ENCODE measurements at places on chromosomes 4 and X.

DNA sequence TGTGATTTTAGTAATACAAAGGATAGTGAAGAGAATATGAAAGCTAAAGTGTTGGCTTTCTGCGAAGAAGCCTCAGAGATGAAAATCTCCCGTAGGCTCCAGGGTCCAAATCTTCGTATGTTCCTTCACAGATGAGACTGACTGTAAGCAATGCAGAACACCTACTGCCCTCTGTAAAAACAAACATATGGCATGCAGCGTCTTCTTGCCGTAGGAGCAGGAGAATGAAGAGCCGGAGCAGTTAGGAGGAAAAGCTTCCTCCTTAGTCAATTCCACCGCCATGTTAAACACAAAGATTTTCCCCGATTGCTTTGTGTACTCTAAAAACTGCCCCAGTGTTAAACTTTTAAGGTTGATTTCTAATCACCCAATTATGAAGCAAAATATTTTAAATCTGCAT lies 22.5 kb downstream of the RWDD4 start:
- DNase-seq = no peak

DNA sequence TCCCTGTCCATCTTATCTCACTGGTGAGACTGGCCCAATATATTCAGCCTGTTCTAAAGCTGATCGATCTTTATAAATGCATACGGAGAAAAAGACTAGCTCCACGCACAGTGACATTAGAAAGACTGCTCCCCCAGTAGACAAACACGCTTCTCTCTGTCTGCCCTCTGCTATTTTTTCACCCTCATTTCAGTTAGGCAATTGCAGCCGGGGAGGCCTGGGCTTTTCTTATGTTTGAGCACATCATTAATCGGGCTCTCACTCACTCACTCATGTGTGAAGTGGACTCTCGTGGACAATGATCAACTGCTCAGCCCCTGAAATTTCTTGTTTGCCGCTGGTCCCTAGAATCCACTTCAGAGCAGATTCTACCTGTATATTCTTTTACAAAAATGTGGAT lies 824.7 kb upstream of the TENM3 start:
- no peak for DNase-seq

DNA sequence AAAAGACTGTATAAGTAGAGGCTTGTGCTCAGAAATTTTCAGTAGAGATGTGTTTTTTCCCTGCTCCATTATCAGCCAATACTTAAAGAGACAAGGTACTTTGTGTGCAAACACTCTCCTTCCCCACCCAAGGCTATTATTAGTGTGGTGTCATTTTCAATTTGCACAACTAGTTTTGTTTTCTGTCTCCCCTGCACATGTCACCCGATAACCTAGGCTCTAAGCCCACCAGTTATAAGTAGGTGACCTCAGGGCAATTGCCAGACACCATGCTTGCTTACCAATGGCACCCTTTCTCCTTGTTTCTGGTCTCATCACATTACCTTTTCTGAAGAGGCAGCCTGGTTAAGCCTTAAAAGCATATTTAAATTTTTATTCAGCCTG lies 8.0 kb upstream of the GUCY1A1 start:
- no peak for DNase-seq

DNA sequence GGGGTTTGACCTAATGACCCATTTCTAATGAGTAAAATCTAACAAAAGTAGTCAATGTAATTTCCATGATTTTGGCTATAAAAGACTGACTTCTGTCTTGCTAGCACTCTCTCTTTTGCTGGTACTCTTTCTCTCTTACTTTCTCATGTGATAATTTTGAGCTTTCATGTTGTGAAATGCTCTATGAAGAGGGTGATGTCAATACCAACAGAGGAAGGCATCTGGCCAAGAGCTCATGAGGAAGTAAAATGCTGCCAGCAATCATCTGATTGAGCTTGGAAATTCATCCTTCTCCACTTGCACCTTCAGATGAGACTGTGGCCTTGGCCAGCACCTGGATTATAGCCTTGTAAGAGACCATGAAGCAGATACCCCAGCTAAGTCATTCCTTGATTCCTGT lies 347.7 kb downstream of the HS3ST1 start:
- no peak for DNase-seq

GRCh38 chrX:76253432-76253831 lies 80.6 kb downstream of the PBDC1 start:
- no peak for DNase-seq

DNA sequence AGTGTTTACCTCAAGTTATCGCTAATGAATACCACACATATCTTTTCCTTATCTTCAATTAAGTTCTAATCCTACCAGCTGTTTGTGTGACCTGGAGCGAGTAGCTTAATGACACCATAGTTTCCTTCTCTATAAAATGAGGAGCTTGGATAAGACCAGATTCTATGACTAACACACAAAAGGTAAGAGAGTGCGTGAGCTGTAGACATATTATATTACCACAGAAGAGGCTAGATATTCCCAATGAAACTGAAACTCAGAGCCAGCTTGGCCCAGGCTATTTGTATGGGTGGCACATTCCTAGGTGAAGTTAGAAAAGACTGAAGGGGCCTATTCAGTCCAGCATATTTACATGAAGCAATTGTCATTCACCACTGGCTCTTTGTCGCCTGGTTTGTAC lies 30.2 kb downstream of the ASB5 start:
- DNase-seq = no peak

DNA sequence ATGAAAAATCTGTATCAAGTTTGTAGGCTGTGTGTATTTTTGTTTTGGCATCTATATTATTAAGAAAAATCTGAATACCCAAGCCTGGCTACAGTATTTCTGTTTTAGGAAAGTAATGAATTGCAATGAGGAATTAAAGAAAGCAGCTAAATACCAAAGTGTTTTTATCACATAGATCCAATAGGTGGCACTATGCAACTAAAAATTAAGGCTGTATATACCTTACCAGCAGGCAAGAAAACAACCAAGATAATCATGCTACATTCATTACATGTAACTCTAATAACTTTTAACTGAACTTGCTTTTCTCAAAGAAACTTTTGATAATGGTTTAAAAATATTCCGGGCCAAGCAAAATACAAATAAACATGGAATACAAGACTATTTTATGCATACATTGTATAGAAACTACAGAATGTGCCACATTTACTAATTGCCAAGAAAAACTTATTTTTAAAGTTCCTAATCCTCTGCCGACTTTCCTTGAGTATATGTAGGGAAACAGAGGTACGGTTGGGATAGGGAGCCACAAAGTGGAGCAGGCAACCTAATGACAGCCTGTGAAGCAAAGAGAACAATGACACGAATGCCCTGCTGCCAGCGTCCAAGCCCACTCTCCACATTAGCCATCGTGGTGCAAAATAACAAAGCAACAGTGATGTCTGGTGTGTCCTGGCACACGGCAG lies 63.7 kb downstream of the SEC24D start:
- DNase-seq = no peak

DNA sequence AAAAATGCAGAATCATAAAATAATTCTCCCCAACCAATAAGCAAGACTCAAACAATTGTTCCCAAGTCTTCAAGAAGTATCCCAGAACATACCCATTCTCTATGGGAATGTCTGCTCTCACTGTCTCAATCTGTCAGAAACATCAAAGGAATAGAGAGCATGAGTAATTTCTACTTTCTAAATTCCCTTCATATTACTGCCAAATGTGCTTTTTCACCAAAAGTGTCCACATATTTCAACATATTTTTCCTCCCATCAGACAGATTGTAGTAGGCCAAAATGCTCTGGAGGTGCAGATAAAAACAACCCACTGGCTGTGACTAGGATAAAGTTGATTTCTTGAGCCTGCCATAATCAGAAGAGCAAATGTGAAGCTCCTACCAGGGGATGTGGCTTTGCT lies 692.0 kb upstream of the FAM241A start:
- DNase-seq = no peak

GRCh38 chrX:13397878-13398818 lies 78.3 kb upstream of the ATXN3L start:
- DNase-seq = no peak

- no peak for DNase-seq
These were observed 99.3 kb downstream of the TEX13A start for GRCh38 chrX:105121186-105121585.

- DNase-seq = no peak
These were observed 215.4 kb downstream of the KDR start for GRCh38 chr4:54909961-54910360.

GRCh38 chr4:149077181-149077580 lies 635.0 kb upstream of the NR3C2 start:
- no peak for DNase-seq

- DNase-seq = no peak
These were observed 304.0 kb upstream of the BMP3 start for GRCh38 chr4:80726471-80726870.

GRCh38 chr4:8906991-8907595 lies 35.5 kb upstream of the HMX1 start:
- no peak for DNase-seq

- peak; percentile 54 for DNase-seq
These were observed 4.0 kb upstream of the ZNF518B start for GRCh38 chr4:10461091-10461849.

- DNase-seq = no peak
These were observed 195.2 kb upstream of the STK26 start for GRCh38 chrX:131827935-131828334.

GRCh38 chr4:18815081-18815778 lies 793.7 kb upstream of the LCORL start:
- no peak for DNase-seq

- peak; percentile 49 for DNase-seq
These were observed 361 bp downstream of the QDPR start for GRCh38 chr4:17511509-17511949.

- no peak for DNase-seq
These were observed 451 bp downstream of the LPAR4 start for GRCh38 chrX:78747971-78748370.

DNA sequence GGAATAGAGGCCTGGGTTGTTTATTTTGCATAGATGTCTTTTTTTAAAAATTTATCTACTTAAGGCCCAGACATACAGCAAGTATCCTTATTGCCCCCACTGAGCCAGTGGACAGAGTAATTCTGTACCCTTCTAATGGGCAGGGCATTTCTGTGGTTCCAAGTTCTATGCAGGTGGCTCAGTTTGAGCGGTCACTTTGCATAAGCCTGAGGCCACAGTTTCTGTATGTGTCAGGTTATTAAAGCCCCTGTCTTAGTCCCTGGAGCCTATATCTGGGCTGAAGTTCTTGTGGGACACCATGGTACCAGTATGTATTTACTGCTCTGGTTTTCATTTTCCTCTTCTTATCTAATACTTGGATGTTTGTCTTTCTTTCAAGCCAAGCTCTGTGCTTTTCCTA lies 168.8 kb downstream of the MID1IP1 start:
- DNase-seq = no peak

DNA sequence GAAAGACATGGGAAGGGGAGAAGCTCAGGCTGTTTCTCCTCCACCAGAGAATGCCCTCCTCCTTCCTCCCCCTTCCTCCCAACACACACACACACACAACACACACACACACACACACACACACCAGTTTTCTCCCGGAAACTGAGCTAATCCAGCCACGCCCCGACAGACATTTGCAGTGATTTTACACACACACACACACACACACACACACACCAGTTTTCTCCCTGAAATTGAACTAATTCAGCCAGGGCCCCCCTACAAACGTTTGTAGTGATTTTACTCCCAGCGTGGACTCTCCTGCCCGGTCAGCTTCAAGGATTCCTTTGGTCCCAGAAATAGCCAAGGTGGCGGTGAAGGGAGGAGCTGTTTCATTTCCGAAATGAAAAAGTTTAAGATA lies 32.9 kb upstream of the STX18 start:
- DNase-seq = no peak

DNA sequence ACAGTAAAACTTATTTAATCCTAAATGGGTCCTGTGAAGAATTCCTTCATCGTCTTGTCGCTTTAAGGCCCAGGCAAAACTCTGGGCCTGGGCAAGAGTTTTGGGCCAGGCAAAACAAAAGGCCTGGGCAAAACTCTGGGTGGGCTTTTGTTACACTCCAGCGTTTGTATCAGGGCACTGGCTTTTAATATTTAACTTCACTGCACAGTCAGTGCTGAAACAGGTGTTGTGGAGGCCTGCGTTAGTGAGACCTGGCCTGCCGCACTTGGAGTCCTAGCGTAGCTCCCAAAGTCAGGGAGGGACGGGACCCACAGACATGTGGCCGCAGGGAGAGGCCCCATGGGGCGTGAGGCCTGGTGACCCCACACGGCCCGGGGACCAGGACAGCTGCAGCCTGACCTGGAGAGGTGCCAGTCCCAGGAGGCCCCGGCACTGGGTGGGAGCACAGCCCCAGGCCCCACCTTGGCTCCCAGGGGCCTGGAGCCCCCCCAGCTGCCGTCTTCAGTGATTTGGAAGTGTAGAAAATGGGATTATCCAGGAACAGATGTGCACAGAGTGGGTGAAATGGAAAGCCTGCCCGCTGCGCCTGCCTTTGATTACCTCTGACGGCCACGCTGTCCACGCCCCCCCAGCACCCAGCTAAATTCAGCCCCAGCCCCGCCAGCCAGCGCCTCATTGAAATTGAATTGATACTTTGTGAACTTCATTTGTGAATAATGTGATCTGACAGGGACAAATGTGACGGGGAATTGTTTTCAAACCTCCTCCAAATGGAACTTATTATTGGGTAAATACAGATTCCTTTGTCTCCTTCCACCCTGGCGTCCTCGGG lies 132.9 kb upstream of the NKX1-1 start:
- DNase-seq = no peak

DNA sequence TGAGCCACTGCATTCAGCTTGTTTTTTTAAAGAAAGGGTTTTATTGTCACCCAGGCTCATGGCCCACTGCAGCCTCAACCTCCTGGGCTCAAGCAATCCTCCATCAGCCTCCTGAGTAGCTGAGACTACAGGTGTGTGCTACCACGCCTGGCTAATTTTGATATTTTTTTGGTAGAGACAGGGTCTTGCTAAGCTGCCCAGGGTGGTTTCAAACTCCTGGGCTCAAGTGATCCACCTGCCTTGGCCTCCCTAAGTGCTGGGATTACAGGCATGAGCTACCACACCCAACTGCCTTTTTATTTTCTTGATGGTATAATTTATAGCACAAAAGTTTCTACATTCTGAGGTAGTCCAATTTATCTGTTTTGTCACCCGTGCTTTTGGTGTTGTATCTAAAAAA lies 38.9 kb downstream of the SAT1 start:
- DNase-seq = no peak

DNA sequence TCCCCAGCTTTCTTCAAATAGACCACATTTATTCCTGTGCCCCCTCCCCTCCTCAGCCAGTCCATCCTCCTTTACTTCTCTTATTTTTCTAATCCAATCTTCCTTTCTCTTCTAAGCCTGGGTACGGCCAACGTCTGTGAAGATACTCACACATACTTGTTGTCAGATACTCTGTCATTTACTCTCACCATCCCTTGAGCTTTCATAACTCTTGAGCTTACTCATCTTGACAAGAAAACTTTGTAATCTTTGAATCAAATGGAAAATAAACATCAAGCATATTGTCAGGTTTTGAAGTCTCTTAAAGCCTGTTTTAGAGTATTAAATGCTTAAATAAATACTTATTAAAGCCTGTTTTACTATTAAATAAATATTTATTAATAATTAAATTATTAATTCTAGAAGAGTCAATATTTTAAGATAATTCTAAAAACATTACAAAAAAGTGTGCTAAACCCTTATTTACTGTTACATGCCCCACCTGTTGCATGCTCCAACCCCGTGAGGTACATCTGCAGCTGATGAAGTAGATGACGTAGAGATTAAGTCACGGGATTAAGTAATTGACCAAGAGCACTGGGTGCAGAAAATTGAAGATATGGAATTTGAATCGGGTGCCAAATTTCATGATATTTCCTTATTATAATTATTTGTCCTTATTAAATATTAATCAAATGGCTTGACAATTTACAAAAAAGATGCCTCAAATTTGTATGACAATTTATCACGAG lies 1.5 kb upstream of the TRIML2 start:
- DNase-seq = no peak

All from activated CD4-positive, alpha-beta T cell treated with anti-CD3 and anti-CD28 coated beads for 24 hours (primary cell).